Foreskin keratinocyte (primary cell): ENCODE measurements at places on chromosomes 3 and 15. TPM values are rescaled to one million over a fixed set of nuclear protein-coding genes. Genes with fewer than 3 reads are reported as not detected.

DNA sequence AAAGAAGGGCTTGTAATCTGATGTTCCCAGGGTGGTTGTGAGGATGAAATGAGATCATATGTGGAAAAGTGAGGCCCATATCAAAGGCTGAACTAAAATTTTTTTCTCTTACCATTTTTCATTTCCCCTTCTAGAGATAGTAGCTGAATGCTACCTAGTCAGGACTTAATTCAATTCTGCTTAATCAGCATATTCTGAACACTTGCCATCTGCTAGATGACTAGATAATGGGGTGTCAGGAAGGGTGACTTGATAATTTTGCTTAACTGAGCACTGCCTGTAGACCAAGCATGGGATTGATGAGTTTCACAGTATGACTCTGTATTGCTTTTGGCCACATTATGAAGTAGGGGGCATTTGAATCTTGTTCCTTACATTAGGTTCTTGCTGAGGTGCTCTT is 136.2 kb downstream of the CHST2 start:
- DNase-seq: no peak

DNA sequence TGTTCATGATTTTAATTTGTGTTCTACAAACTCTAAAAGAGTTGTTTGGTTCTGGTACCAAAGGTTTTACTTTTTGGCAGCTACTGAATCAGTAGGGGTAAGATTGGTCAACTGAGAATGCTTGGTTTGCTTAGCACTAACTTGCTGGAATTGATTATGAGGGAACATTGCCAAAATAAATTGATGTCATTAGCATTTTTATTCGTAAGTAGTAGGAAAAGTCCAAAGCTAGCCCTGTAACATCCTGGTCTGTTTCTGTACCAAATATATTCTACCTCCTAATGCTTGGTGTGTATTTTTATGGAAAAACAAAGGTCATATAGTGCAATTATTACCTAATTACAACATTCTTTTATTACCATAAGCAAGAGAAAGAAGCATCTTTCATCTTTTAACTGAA is 35.9 kb upstream of the KPNA4 start:
- no peak for DNase-seq

GRCh38 chr3:185126201-185126600 is 26.7 kb downstream of the C3orf70 start:
- DNase-seq: no peak

DNA sequence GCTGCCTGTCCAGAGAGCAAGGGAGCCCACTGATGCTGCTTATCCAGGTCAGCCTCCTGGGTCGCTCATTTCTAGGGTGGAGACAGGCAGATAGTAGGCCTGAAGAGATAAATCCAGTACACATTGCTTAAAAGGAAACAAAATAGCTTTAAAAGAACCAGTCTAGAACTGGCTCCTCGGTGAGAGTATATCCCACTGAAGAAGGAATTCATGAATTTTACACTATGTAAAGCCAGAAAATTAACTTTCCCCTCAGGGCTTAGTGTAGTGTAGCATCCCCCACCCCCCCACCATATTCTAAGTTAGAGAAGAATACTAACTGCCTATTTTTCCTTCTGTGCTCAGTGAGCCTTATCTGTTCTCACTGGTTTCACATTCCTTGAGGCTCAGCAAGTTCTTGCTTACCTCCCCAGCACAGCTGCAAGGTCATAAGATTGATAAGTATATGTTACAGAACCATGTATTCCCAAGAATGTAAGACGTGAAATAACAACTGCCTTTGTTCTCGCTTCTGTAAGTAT is 30.5 kb upstream of the NOX5 start:
- no peak for DNase-seq

NIPA2 gene
- 39.1 and 44.3 TPM in 2 replicates for polyA plus RNA-seq

CTSH gene
- 9.2 and 10.7 TPM in 2 replicates for polyA plus RNA-seq
